T-helper 2 cell treated with Interferon-gamma antibody and Interleukin-4, amounts not matched to agents 5 μg/mL and 100 μg/mL, for 36 hours (primary cell): ENCODE measurements at places on chromosomes 11 and 22.

DNA sequence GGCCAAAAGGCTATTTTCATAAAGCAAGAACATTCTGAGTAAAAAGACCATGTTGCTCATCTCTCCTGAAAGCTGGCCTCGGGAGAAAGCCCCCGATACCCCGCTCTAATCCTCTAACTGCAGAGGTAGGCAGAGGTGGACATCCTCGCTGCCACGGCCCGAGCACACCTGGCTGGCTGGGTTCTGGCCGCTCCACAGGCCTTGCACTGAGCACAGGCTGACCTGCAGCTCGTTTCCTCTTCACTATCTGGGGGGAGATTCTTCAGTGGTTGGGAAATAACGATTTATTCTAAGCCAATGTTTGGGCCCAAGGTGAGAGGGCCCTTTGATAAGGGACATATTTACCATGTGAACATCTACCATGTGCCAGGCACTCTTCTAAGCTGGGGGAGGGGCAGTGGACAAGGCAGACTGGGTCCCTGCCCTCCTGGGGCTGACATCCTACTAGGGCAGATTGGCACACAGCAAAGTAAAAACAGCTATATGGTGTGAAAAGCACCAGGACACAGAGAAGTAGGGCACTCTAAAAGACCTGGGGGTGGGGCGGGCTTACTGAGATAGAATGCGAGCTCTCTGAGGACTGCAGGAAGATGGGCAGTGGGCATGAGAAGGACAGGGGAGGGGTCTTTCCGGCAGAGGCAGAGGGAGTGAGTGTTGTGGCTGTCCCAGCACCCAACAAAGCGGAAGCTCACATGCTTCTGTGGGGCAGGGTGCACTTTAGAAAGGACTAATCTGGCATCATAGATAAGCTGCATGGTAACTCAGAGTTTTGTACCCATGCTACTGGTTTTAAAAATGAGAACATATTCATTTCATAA, 65.5 kb upstream of the ARFGAP3 start:
- H3K4me3 ChIP-seq, result no peak overlapping the region
- DNase-seq, result no peak
- no peaks in the 10 kb centered on the region for H3K36me3 ChIP-seq
- no peaks in the 10 kb centered on the region for H3K27me3 ChIP-seq

DNA sequence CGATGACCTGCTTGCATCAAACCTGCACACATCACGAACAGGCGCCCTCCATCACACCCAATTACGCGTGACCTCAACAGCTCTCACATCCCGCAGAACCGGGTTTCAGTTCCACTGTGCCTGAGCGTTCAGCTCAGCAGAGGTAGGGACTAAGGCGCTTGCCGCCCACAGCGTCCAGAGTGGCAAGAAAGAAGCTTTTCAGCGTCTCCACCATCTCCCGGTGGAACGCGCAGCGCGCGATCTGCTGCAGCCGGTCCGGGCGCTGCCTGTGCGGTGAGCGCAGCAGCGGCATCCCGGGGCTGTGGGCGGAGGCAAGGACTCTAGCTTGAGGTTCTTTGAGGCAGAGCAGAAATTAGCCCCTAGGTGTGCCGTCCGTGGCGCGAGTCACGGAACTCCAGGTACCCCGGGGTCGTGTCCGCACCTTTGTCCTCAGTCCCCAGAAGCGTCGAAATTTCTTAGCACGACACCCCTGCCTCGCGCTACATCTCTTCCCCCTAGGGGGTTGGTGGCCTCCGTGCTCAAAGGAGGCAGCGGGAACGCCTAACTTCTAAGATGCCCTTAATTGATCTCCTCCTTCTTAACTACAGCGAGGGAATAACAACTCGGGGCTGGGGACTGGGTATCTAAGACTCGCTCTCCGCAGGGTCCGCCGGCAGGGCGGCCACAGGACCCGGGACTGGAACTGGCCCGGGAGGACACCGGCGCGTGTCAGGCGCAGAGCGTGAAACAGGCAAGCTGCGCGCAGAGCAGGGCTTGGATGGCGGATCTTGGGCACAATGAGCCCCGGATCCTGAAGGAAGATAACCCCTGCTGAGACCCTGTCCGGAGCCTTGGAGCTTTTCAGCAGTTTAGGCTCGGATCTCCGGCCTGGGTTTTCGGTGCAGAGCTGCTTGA, 1.7 kb upstream of the CALCA start:
- DNase-seq, result peak; percentile 18
- H3K4me3 ChIP-seq, result peak overlapping the region; percentile 65
- no peaks in the 10 kb centered on the region for H3K36me3 ChIP-seq

GRCh38 chr11:82076126-82076525, 657.5 kb downstream of the FAM181B start:
- H3K27me3 ChIP-seq, result no peaks in the 10 kb centered on the region
- H3K36me3 ChIP-seq, result no peaks in the 10 kb centered on the region
- no peak overlapping the region for H3K27ac ChIP-seq

DNA sequence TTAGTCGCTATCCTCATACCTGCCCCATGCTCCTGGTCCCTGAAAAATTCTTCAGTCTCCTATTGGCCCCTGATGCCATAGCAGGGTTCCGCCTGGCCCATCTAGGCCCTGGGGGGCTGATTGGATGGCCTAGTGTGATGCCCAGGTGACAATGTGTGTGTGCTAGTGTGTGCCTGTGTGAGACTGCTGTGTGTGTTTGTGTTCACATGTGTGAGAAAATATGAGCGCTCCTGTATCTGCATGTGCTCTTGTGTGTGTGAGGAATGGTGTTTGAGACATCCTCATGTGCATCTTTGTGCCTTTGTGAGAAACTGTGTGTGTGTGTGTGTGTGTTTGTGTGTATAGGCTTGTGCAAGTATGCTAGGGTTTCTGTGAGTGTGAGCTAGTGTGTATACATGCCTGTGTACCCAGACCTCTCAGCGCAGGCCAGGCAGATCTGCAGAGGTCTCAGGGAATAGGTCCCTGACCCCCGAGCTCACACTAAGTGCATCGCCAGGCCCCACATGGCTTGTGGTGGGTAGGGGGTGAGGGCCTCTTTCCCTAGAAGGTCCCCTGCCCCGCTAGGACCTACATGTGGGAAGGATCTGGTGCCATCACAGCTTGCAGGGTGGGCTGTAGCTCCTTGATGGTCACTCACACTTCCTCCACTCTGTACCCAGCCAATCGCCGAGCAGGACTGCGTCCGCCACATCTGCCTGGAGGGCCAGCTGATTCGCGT, 64.6 kb downstream of the OTOG start:
- no peak overlapping the region for H3K4me3 ChIP-seq
- no peaks in the 10 kb centered on the region for H3K4me1 ChIP-seq
- no peak for DNase-seq
- no peaks in the 10 kb centered on the region for H3K36me3 ChIP-seq
- peaks cover 10% of the 10 kb centered on the region for H3K27me3 ChIP-seq

DNA sequence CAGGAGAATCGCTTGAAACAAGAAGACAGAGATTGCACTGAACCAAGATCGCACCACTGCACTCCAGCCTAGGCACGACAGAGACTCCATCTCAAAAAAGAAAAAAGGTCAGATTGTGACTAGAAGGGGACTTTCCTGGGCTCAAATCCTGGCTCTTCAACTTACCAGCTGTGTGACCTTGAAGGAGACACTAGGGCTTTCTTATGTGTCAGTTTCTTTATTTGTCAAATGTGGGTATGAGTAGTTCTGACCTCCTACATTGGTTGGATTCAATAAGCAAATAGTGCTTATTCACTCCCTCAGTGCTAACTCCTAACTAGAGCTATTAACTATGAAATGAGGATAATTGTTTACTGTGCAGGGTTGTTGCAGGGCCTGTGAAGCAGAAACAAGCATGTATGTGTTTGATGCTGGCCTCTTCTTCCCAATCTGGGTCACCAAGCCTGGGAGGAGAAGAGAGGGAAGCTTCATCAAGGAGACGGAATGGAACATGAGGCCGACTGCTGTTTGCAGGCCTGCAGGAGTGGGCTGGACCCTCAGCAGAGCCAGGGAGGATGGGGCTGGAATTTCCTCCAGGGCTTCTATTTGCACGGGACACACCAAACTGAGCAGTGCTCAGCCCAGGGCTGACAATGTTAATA, 22.5 kb downstream of the RHOD start:
- peaks cover 9% of the 10 kb centered on the region for H3K4me1 ChIP-seq
- DNase-seq, result no peak
- no peaks in the 10 kb centered on the region for H3K36me3 ChIP-seq
- no peak overlapping the region for H3K27ac ChIP-seq
- no peaks in the 10 kb centered on the region for H3K27me3 ChIP-seq

DNA sequence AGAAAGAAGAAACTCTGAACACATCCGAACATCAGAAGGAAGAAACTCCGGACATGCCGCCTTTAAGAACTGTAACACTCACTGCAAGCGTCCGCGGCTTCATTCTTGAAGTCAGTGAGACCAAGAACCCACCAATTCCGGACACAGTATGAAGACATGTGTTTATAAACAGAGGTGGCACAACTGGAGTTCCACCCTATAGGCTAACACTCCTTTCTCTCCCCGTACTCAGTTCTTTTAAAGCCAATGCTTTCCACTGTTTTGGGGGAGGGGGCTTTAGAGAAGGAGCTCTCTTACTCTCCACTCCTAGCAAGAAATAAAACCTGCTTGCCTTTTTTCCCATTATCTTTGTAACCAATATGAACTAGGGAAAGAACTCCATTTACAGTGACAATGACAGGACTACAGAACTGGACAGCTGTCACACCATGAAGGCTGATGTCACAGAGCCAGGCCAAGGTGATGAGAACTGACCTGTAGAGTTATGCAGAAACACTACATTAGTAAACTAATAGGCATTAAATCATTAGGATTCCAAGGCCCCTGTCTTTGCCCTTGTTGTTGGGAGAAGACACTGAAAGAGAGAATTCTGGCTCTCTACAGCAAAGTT, 733 bp downstream of the TRIM5 start:
- peaks cover 26% of the 10 kb centered on the region for H3K36me3 ChIP-seq
- H3K4me3 ChIP-seq, result peak overlapping the region; percentile 90
- DNase-seq, result no peak
- no peaks in the 10 kb centered on the region for H3K27me3 ChIP-seq

- no peaks in the 10 kb centered on the region for H3K36me3 ChIP-seq
- no peak overlapping the region for H3K4me3 ChIP-seq
- H3K4me1 ChIP-seq, result no peaks in the 10 kb centered on the region
- DNase-seq, result no peak
Observed at GRCh38 chr22:45503050-45503815, 550 bp downstream of the FBLN1 start.

GRCh38 chr11:128853559-128853958, 13.5 kb downstream of the KCNJ1 start:
- H3K4me1 ChIP-seq, result peaks cover 4% of the 10 kb centered on the region
- no peak overlapping the region for H3K4me3 ChIP-seq
- H3K27ac ChIP-seq, result no peak overlapping the region
- no peaks in the 10 kb centered on the region for H3K36me3 ChIP-seq

GRCh38 chr11:109853156-109853776, 239.9 kb upstream of the ZC3H12C start:
- no peaks in the 10 kb centered on the region for H3K36me3 ChIP-seq
- no peak overlapping the region for H3K27ac ChIP-seq
- no peaks in the 10 kb centered on the region for H3K27me3 ChIP-seq

DNA sequence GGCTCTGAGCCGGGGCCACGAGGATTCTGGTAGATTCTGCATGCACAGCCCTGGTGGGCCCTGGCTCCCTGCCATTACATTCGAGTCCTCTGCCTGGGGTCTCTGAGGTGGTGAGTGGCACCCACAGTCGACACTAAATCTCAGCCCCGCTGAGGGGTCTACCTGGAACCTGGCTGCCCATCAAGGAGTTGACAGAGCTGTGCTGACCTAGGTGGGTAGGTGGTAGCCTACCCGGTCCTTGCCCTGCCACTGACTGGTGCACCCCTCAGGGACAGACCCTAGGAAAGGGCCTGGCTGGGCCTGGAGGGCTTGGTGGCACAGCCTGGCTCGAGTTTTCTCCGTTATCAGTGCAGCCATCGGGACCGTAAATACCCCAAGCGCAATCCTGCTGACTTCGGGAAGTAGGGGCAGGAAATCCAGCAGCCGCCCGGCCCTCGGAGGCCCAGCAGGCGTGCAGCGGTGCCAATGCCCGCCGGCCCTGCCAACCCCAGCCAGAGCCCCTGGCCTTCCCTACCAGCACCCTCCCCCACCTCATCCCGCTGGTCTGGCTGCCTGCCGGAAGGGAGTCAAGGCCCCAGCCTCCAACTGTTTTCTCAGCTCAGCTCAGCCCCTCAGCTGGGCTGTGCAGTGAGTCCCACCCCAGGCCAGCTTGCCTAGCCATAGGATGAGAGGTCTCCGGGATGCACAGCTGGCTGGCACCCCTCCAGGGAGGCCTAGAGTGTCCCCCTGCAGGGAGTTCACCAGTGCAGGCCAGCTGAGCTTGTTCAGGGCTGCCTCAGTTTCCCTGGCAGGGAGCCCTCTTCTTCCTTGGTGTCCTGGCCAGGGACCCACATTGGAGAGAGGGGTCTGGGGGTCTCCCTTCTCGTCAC, 80.4 kb upstream of the KCNQ1OT1 start:
- DNase-seq, result no peak
- no peaks in the 10 kb centered on the region for H3K36me3 ChIP-seq
- no peak overlapping the region for H3K4me3 ChIP-seq
- H3K4me1 ChIP-seq, result no peaks in the 10 kb centered on the region
- H3K27me3 ChIP-seq, result peaks cover 10% of the 10 kb centered on the region

DNA sequence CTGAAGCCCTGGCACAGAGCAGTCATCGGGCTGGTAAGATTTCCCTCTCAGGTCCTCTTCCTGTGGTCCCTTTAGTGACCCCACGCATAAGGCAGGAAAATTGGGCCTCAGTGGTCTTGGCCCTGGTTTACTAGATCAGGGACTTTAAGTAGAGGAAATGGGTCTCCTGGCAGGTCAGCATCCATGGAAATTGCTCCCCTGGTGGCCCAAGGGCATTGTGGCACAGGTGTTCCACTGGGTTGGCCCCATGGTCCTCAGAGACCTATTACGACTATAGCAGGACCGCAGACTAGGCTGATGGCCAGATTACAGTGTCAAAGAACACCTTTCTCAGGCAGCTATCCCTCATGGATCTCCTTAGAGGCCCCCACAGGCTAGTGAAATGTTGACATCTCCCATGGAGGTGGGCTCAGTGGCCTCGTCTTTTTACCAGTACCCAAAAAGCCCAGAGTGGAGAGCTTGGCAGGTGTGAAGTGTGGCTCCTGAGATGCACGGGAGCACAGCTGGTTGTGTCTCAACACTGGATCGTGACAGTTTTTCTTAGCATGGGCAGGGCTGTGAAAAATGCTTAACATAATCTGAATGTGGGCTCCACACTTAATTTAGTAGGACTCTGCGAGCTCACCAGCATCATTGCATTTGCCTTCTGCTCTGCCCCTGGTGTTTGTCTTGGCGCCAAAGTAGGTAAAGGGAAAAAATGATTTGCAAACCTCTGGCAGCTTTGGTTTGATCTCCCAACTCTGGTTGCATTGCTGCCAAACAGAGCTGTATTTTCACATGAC, 74.2 kb downstream of the ZBTB16 start:
- no peak overlapping the region for H3K4me3 ChIP-seq
- H3K36me3 ChIP-seq, result peaks cover 7% of the 10 kb centered on the region
- peaks cover 38% of the 10 kb centered on the region for H3K4me1 ChIP-seq
- peaks cover 28% of the 10 kb centered on the region for H3K27me3 ChIP-seq
- H3K27ac ChIP-seq, result no peak overlapping the region
- DNase-seq, result no peak
